MG63 (cell line): ENCODE measurements at places on chromosomes 1 and 21. TPM values are rescaled to one million over a fixed set of nuclear protein-coding genes. Genes with fewer than 3 reads are reported as not detected.

OSCP1 gene
- 5.7 and 10.5 TPM in 2 replicates for total RNA-seq

FCRLB gene
- total RNA-seq, result 0.47 and 3.1 TPM in 2 replicates

TOR1AIP1 gene
- 20.4 and 23.8 TPM in 2 replicates for total RNA-seq

ARHGEF16 gene
- total RNA-seq, result 0.13 TPM in 1 of 2 replicates, not detected in the other

NBPF6 gene
- total RNA-seq, result 0.13 and 0.35 TPM in 2 replicates

KRTAP19-3 gene
- total RNA-seq, result not detected in 2 replicates

TRIM46 gene
- total RNA-seq, result not detected in 2 replicates

DNA sequence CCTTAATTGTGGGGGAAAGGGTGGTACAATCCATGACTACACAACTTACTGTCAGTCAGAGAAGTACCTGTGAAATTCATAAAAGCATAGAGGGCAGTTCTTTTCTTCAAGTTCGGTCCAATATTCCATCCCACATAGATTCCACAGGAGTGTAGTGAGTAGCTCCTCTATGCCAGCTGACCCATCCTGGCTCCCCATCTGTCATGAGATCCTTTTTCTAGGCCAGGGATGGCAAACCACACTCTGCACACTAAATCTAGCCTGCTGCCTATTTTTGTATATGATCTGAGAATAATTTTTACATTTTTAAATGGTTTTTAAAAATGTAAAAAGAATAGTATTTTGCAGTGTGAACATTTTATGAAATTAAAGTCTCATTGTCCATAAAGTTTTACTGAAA, 107.0 kb upstream of the TSPAN2 start:
- no peak for DNase-seq

GRCh38 chr1:116157096-116157495, 45.9 kb downstream of the MAB21L3 start:
- DNase-seq, result no peak

DNA sequence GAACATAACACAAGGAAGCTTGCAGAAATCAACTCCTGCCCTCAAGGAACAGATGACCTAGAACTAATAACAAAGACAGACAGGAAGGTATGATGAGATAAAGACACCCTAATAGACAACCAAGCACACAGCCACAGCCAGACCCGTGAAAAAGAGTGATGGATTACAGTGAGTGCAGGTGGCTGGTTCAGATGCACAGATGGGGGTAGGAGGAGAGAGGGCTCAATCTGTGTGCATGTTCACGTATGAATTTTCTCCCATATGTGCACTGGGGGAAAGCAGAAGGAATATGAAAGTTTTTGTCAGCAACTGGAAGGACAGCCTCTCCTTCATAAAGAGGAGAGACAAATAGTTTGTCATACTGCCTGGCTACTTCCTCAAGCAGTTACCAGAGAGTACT, 367.1 kb downstream of the PBX1 start:
- DNase-seq, result no peak

DNA sequence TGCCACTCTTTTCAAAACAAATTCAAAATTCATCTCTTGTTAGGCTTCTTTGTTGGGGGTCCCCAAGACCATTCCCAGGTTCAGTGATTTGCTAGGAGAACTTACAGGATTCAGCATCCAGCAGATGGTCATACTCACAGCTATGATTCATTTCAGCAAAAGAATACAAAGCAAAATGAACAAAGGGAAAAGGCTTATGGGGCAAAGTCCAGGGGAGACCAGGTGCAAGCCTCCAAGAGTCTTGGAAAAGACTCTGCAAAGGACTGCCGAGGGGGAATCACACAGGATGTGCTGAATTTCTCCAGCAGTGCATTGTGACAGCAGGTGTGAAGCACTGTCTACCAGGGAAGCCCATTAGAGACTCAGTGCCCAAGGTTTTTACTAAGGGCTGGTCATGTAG, 7.3 kb downstream of the TRAF5 start:
- DNase-seq, result no peak

DNA sequence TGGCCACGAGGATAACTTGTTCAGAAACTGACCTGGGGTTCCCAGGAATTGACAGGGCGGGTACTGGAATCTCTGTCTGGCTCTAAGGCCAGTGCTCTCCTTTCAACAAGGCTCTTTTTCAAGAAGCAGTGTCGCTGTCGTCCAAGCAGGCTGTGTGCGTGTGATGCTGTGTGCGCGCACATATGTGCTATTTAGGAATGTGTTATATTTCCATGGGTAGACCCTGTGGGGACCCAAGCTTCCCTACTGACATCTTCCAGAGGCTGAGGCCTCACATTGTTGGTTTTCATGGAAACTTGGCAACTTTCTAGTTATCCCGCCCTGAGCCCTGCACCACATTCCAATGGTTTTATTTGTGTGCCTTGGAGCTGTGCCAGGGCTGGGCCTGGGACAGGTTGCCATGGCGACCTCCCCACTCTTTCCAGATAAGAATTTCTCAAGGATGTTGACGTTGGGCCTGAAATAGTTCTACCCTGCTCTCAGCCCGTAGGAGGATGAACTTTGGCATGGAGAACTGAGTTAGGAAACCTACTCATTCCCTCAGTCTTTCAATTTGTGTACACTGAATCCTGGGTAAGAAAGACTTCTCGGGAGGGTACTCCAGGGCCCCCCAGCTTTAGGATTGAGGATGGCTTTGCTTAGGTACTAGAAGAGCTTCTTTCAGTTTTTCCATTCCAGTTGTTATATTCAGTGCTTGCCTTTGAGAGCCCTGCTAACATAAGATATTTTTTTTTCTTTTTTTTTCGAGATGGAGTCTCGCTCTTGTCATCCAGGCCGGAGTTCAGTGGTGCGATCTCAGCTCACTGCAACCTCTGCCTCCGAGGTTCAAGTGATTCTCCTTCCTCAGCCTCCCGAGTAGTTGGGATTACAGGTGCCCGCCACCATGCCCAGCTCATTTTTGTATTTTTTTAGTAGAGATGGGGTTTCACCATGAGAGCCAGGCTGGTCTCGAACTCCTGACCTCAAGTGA, 38.8 kb upstream of the SRSF10 start:
- peak; percentile 97 for DNase-seq

- DNase-seq, result no peak
Observed at GRCh38 chr1:97091679-97092078, 370.1 kb downstream of the PTBP2 start.

DNA sequence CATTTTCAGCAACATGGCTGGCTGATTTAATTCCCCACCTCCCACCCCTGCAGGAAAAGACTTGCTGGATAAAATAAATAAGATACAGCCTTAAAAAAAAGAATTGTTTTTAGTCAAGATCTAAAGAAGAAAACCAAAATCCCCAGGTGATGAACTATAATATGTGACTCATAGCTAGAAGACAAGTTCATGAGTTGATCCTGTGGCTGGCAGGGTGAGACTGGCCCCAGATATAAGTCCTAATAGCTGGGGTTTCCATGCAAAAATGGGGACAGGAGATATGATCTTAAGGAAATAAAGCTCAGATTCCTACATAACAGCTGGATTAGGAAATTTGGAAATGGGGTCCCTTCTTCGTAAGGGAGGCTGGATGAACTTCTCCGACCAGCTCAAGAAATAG, 21.9 kb upstream of the RGSL1 start:
- DNase-seq, result no peak

- DNase-seq, result no peak
Observed at GRCh38 chr1:40928699-40929098, 50.8 kb upstream of the CTPS1 start.

GRCh38 chr1:67298762-67299161, 8.9 kb upstream of the IL12RB2 start:
- no peak for DNase-seq

GRCh38 chr1:89754518-89754917, 66.3 kb upstream of the LRRC8D start:
- DNase-seq, result no peak

- DNase-seq, result no peak
Observed at GRCh38 chr1:203031467-203031866, 5.2 kb downstream of the PPFIA4 start.

DNA sequence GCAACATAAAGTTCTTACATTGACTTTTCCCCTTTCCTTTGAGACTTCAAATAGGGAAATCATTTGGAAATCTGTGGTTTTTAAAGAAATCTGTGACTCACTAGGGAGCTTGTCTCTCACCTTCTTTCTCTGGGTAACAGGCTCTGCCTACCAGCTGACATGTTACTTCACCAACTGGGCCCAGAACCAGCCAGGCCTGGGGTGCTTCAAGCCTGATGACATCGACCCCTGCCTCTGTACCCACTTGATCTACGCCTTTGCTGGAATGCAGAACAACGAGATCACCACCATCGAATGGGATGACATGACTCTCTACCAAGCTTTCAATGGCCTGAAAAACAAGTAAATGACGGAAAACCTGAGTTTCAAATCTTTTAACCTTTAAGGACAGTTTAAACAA, 9.2 kb upstream of the CHIA start:
- DNase-seq, result no peak

DNA sequence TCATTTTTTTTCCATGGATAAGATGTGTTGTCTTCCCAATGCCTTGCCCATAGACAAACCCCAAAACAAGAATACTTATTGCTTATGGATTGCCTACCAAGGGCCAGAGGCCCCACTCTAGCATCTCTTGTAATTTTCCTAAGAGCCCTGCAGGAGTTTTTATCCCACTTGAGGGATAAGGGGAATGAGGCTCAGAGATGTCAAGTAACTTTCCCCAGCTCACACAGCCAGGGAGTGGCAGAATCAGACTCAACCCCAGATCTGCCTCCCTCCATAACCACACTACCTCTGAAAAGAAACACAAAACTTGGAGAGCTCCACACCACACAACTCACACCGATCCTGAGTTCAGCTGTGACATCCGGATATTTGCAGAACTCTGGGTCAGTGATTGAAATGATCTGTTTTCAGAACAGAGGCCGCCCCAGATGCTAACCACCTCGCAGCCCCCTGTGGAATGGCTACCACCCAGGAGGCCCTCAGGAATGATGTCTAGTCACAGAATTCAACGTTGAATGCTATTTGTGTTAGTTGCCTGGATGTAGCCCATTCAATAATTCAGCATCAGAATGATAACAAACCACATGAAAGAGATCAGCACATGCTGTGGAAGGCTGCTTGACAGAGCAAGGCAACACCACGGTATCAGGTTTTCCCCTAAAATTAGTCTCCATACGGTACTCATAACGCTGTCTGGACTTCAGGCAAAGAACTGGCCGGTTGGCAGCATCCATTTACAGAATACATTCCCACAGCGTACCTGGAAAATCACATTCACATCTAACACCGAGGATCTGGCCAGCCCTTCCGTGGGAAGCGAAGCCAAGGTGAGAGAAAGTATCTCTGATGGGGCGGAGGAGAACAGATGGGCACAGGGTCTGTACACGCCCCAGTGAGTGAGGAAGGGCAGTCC, 231.9 kb downstream of the TOMM20 start:
- no peak for DNase-seq

DNA sequence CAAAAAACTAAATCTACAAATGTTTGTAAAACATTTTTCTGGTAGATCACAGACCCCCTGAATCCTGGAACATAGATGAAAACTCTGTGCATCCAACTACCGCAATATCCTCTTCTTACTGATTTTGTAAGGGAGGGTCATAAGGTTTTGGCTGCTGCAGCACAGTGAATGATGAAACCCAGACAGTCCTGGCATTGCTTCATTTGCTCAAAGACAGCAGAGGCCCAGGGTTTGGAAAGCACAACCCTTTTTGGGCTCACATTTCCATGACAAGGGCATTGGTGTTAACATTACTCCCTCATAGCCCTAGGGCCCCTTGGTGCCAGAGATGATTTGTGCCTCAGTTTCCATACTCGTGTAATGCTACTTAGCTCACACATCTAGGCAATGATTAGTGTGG, 51.2 kb downstream of the PLXNA2 start:
- DNase-seq, result no peak

- DNase-seq, result no peak
Observed at GRCh38 chr1:185358957-185359356, 41.9 kb upstream of the IVNS1ABP start.

- DNase-seq, result no peak
Observed at GRCh38 chr1:201740670-201741111, 88.3 kb upstream of the IPO9 start.

DNA sequence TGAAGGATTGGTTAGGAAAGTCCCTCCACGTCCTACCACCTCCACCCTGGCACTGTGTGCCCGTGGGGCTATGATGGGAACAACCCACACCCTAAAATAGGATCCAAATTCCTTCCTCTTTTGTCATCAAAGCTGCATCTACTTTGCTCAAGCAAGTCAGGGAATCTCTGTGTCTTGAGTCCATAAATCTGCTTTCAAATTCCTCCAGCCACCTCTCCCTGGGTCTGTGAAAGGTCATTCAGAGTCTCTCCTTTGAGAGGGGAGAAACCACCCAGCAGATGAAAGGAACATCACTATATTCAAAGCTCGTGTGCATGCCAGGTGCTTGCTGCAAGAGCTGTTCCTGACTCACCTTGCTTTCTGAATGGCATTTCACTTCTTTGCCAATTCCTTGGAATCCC, 243.6 kb downstream of the TM2D1 start:
- no peak for DNase-seq

DNA sequence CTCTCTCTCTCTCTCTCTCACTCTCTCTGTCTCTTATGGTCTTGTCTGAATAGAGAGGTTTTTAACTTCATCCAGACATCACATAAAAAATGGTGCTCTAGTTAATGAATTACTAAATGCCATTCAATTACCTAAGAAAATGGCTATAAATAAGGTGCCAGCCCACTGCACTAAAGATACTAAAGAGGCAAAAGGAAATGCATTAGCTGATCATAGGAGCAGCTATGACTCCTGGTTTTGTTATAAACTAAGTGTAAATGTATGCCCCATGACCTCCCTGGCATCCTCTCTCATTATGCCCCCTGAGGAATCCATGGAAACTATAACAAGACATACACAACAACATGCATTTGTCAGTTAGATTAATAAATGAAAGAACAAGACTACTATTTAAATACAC, 57.5 kb upstream of the PDC start:
- no peak for DNase-seq

- DNase-seq, result no peak
Observed at GRCh38 chr1:204278958-204279357, 65.2 kb upstream of the GOLT1A start.

GRCh38 chr1:196181594-196181878, 426.7 kb downstream of the KCNT2 start:
- DNase-seq, result no peak

GRCh38 chr1:200090252-200091159, 63.0 kb downstream of the NR5A2 start:
- DNase-seq, result no peak

DNA sequence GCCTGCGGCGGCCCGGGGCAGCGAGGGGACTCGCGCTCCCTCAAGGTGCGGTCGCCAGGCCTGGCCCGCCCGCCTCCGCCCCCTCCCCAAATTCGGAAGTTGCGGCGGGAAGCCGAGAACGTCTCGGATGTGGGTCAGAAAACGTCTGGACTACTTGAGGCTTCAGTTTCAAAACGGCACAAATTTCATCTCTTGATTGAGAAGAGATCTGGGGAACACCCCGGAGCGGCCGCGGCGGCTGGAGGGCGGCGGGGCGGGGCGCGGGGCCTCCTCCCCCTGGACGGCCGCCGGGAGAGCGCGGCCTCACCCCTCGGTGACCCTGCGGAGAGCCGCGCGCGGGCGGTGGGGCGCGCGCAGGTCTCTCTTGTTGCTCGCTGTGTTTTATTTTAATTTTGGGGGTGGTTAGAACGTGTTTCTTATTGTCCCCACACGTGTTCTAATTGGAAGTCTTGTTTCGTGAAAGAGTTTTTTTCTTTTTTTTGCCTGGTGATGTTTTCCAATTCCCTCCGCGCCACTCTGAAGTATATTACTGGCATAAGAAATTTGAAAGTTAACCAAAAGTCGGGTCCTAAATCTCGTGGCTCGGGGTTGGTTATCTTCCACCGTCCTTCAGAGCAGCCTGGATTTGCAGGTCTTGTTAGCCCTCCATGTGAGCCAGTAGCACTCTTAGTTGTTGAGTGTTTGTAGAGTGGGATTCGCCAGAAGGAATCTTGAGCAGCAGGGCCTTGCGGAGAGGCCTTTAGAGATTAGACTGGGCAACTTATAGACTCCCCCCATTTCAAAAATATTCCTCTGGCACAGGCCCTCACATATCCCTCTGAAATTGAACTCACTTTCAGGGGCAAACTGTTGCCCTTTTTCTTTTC, 749 bp downstream of the PCBP3 start:
- DNase-seq, result peak; percentile 41
